NCI-H526 (cell line): ENCODE measurements at places on chromosomes 16 and 17.
A peak's percentile ranks its signal among the peaks of the same experiment; 100 is the strongest.

GRCh38 chr17:80345841-80346497 lies 69.0 kb upstream of the ENDOV start:
- no peak for DNase-seq

GRCh38 chr16:9138021-9138680 lies 46.7 kb downstream of the HAPSTR1 start:
- no peak for DNase-seq

GRCh38 chr16:69888005-69888590 lies 63.0 kb upstream of the CLEC18A start:
- no peak for DNase-seq

- no peak for DNase-seq
Observed at GRCh38 chr17:66677201-66677981, 157.5 kb upstream of the CACNG5 start.

GRCh38 chr16:73949574-73950320 lies 346.9 kb upstream of the PSMD7 start:
- DNase-seq: no peak

DNA sequence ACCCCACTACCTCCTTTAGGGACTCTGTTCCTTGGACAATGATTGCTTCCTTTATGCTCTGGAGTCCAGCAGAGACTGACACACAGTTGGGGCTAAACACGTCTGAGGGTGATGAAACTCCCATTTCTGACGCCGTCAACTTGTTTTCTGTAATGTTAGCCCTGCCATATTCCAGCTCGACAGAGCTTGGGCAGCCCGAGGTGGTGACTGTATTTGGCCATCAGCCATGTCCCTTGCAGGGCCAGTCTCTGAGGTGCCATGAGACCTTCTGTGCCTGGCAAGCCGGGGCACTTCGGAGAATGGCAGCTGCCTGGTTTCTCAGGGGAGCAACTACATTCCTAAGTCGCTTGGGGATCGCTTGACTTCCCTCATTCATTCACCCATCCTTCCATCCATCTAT lies 278.9 kb upstream of the TNRC6C start:
- no peak for DNase-seq

GRCh38 chr16:15404792-15405191 lies 9.2 kb downstream of the MPV17L start:
- no peak for DNase-seq

DNA sequence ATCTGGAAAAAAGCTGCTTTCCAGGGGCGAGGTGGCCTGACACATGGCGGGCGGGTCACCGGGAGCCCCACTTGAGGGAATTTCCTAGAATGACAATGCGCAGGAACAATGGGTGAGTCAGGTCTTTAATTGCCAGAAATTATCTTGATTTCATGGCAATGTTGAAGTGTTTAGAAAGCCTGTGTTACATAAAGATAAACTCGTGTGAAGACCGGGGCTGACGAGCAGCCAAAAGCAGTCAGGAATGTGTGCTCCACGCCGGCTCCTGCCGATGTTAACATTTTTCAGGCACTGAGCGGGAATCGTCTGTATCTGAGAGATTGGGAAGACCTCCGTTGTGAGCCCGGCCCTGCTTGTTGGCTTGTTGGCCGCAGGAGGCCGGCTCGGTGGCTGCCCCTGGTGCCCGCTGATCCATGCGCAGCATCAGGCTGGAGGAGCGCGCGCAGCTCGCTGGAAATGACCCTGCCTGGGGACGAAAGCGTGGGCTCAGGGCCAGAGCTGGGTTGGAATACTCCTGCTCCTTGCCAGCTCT lies 353.1 kb downstream of the FOXL1 start:
- no peak for DNase-seq

DNA sequence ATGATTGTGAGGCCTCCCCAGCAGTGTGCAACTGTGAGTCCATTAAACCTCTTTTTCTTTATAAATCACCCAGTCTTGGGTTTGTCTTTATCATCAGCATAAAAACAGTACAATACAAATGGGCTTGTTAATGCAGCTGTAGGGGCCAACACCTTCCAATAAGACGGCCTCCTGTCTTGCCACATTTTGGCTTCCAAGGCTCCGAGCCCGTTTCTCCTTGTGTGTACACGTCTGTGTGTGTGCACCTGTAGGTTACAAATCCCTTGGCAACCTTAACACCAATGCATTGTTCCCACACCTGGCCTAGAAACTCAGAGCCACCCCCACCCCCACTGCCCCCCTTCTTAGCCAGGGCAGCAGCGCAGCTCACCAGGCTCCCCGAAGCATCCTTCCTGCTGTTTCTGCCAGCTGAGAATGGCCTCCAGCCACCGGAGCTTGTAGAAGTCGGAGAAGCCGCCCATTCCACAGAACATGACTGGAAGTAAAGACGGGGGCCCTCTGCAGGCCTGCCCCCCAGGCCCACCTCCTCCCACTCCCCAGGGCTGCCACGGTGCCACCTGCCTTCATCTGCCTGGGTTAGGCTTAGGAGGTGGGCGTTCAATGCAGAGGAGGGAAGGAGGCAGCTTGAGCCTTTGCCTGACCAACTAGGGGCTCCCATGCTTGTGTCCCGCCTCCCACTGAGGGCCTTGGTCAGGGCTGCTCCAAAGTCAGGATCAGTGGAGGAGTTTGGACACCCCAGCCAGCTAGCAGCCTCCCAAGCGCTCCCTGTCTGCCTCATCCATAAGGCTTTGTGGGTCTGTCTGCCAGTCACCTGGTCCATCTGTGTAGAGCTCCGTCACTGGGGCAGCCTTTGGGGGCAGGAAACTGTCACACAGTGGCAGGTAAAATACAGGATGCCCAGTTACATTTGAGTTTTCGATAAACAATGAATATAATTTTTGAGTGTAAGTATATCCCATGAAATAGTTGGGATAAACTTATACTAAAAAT lies 10.6 kb downstream of the C16orf89 start:
- no peak for DNase-seq

DNA sequence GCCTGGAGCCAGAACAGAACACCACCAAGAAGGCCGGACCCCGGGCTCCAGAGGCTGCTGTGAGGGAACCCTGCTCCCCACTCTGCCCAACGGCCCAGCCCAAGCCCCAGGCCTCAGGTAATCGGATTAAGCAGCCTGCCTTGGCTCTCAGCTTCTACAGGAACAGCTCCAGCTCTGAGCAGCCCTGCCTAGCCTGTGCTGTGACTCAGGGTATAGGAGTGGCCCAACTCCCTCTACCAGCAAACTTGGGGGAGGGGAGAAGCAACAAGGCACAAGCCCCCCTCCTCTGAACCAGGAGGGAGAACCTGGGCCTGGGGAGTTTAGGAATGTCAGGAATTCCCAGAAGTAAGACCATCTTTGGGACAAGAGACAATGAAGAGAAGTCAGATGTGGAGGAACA lies 849 bp upstream of the SOX15 start:
- DNase-seq: no peak

DNA sequence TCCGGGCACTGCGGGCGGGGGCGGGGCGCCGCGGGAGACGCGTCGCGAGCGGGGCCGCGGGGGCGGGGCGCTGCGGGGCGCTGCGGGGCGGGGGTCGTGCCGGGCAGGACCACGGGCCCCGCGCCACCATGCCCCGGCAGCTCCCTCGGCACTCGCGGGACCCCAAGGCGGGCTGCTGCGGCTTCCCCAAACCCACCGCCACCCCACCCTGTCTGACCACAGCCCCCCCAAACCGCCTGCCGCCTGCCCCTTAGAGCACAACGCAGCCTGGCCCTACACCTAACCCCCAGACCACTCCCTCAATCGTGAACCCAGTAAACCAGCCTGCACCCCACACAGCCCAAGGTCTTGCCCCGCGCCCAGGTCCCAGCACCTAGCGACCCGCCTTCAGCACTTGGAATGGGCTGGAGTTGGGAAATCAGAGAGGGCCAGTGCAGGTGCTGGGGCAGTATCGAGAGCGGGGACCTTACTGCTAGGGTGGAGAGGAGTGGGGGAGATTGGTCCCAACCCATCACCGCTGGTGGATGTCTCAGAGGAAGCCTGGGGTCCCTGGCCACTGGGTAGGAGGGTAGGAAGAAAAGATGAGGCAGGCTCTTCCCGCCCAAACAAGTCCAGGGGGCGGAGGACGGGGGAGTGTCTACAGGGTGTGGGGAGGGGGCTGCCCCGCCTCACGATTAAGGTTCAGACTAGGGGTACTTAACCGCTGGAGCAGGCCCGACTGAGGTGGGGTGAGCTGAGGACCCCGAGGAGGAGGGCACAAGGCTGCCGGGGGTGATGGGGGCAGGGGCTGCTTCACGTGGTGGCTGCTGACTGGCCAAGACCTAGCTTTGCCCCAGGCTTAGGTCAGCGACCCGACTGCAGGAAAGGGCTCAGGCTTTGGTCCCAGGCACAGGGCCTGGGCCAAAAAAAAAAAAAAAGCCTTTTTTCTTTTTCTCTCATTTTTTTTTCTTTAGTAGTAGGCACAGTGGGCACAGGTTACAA lies 539 bp upstream of the VAMP2 start:
- no peak for DNase-seq

DNA sequence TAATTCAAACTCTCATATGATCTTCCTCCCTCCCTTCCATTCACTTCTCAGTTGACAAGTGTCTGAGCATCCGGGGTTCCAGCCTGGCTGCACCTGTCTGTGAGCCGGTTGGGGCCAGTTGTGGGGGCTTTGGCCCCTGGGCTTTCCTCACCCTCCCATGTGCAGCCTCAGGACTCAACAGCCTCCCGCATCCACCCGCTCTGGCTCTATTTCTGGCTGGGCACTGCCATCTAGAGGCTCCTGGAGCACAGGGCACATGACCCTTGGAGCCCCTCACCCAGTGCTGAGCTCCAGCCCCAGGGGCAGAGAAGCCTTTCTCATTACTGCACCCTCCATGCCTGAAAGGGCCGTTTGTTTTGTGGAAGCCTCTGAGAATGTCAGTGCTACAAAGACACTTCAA lies 43.3 kb downstream of the HAPSTR1 start:
- peak; percentile 74 for DNase-seq

GRCh38 chr17:82330322-82331239 lies 3.0 kb downstream of the SECTM1 start:
- peak; percentile 73 for DNase-seq

GRCh38 chr17:50830352-50830751 lies 5.0 kb upstream of the WFIKKN2 start:
- DNase-seq: no peak

GRCh38 chr17:11506635-11507034 lies 91.6 kb upstream of the DNAH9 start:
- no peak for DNase-seq

DNA sequence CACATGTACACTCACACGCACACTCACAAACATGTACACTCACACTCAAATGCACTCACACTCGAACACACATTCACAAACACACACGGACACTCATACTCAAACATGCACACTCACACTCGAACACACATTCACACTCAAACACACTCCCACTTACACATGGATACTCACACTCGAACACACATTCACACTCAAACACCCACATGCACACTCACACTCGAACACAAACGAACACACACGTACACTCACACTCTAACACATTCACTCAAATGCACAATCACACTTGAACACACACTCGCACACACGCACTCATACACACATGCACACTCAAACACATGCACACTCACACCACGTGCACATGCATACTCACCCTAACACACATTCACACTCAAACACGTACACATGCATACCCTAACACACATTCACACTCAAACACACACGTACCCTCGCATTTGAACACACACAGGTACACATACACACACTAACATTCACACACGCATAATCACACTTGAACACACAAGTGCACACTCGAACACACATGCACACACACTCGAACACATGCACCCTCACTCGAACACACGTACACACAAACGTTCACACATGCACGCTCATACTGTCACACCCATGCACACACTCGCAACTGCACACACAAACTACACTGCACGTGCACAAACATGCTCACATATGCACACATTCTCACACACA lies 41.8 kb downstream of the CFAP20 start:
- no peak for DNase-seq

- DNase-seq: no peak
Observed at GRCh38 chr16:70740914-70741782, 55.3 kb upstream of the MTSS2 start.

DNA sequence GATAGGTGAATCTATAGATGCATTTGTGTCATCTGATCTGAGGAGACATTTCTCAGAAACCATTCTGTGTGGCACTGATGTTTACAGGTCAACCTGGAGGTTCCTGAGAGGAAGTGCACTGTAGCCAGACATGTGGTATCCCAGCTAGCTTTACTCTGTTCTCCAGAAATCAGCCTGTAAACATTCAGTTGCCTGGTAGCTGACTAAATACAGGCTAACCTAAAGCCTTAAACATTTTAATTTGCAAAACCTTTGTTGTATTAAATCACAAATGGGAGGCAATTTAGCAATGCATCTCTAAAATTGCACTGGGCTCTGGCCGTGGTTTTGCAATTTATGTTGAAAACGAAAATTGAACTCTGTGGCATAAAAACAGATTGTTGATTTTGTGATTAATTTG lies 207.6 kb downstream of the FTO start:
- DNase-seq: no peak

GRCh38 chr17:44417553-44417952 lies 28.1 kb upstream of the ITGA2B start:
- no peak for DNase-seq
